Fibroblast of skin of left biceps (primary cell): ENCODE measurements at places on chromosomes 3 and 15.

DNA sequence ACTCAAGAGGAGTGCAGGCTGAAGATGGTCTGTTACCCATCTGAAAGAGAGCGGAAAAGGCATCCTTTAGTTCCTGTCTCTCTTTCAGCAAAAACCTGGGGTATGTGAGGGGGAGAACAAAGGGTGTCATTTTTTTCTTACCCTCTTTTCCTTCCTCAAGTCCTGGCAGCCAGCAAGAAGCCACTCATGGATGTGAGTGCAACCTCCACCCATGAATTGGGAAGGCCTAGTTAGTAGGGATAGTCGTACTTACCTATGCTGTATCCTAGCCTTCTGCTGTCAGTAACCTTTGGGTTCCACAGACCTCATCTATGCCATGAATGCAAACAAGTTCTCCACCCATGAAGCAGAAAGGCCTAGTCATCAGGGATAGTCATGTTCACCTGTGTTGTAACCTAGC, 472.8 kb downstream of the ZIC1 start:
- no peak for DNase-seq

DNA sequence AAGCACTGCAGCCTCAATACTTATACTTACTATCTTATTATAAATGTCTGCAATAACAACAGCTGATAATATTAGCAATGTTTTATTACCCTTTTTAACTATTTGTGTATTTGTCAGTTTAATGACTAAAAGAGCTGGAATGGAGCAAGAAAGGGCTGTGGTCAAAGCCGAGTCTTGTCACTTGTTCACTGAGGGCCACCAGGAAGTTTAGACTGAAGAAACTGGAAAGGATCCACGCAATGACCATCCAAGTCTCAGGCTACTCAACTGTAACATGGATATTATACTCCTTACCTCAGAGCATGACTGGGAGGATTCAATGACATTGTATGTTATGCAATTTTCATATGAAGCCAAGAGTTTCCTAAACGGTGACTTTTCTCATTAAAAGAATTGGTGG, 90.4 kb downstream of the TJP1 start:
- no peak for DNase-seq

DNA sequence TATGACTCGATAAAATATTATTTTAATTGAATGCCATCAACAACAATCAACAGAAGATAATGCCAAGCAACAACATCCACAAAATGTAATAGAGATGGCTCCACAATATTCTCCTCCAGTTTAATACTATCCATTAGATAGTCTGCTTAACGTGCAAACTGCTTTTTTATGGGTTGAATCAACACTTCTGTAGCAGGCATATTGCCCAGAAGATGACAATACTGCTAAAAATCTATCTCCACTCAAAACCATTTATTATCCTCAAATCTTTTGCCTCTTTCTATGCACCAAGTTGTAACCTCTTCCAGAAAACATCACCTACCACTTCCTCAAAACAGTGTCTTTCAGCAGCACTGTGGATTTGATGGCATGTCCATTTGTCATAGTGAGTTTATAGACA, 295.7 kb upstream of the LMCD1 start:
- peak; percentile 16 for DNase-seq

DNA sequence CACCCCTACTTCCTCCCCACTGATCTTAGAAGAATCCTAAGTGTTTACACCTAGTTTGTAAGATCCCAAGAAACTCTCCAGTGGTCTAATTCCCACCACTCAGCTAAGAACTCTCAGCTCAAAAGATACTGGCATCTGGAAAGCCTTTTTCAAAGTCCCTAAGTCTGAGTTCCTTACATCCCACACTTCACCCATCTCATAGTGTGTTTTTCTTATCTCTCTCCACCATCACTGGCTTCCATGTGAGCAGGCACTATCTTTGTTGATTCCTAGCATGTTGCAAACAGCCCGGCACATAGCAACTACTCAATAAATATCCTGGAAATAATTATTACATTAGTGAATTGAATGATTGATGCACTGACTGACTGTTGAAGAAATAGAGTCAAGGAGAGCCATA, 173.7 kb downstream of the FHIT start:
- DNase-seq, result no peak

DNA sequence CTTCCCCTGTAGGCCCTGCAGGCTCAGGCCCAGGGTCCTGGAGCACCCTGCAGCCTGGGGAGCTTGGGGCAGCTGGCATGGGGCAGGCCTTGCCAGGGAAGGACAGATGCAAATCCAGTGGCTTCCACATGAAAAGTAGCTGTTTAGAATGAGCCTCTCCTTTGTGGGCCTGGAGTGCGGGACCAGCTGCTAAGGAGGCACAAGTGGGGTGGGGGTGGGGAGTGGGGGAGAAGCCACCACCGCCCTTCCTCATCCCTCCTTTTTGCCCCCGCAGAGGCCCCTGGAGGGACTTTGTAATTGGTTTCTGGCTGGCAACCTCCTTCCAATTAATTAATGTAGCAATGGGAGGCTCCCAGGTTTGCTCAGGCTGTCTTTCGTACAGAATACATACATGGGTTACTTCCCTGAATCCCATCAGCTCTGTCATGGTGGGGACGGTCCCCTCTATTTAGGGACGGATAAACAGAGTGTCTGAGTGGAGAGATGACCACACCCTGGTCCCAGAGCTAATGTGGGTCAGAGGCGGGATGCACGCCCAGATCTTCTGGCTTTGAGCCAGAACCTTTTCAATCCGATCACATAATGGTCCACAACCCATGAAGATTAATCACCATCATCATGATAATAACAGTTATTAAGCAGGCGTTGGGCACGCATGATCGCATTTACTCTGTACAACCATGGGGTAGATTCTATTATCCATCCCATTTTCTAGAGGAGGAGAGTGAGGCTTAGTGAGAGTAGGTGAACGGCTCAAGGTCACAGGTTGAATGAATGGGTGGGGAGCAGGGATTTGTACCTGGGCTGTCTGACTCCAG, 6.2 kb downstream of the CORO2B start:
- no peak for DNase-seq

- peak; percentile 47 for DNase-seq
Measured at GRCh38 chr3:39383045-39383880, at the start of gene SLC25A38. TSS of gene SLC25A38 (plus strand) at chr3:39383370. CDS start at chr3:39383725, 355 bp downstream.

GRCh38 chr3:74844428-74844827, 230.0 kb upstream of the CNTN3 start:
- DNase-seq, result peak; percentile 8

DNA sequence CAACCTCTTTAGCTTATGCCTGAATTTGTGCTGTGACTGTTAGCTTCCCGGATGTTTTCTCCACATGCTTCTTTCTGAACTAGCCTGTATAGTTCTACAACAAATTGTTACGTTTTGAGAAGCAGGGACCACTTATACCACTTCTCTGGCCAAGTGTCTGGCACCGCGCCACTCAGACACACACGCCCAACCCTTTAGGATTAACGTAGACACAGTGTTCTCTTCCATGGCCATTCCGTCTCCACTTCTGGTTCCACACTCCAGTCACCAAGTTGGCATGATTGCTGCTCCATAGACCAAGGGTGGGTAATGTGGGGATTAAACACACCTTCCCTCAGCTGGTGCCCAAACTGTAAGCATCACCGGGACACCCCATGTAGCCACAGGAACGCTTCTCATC, 755 bp upstream of the TMEM108 start:
- no peak for DNase-seq

DNA sequence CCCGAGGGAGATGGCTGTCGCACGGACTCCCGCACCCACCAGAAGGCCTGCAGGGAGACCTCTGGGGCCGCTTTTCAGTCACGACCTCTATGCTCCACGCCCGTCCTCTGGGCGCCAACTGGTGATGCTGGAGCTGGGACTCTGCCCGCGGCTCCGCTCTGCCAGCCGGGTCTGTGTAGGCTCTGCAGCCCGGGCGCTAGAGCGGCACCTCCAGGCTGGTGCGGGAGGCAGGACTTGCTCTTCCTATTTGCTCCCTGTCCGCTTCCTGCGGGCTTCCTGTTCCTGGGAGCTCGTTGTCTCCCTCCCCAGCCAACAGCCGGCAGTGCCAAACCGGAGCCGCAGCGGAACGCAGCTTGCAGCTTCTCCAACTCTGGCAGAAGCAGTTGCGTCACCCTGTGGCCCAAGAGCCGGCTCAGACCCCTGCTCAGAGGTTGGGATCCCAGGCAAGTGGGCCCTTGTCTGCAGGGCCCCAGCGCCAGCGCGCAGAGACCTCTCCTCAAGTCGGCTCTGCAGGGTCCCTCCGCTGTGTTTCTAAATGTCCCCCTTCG, 285.9 kb downstream of the XXYLT1 start:
- DNase-seq, result peak; percentile 17

GRCh38 chr3:71227270-71227661, 356.3 kb downstream of the FOXP1 start:
- no peak for DNase-seq

GRCh38 chr3:48429317-48429959, 448 bp downstream of the PLXNB1 start:
- DNase-seq, result no peak

DNA sequence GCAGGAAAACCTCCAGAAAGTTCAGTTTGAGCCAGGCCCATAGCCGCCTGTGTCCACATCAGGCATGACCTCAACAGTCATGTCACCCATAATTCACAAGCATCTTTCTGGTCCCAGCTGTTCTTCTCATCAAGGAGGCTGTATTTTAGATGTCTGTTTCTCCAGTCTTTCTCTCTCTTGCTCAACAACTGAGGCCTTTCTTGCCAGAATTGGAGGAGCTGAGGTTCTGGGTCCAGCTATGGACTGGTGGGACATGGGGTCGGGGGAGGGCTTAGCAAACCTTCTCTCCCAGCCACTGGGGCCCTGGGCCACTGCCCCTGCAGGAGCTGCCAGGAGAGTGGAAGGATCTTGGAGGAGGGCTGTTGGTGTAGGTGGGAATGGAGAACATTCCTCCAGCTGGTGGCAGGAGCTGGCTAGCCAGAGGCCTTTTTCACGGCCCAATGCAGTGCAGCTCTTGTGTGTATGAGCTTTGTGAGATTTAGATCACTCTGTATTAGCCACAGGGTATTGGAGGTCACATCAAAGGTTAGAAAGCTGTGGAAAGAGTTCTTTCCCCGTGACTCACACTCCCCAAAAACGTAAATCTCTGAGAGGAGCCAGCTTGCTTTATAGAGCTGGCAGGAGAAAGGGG, 23.5 kb downstream of the MAGEF1 start:
- peak; percentile 61 for DNase-seq
